ENCODE measurements at places on chromosomes 16 and 17. TPM values are rescaled to one million over a fixed set of nuclear protein-coding genes. Genes with fewer than 3 reads are reported as not detected.

Gene CDH1
- total RNA-seq, result not detected

Gene HAP1
- under 0.01 TPM for total RNA-seq

Gene KRTAP2-2
- total RNA-seq, result not detected

Gene NEURL4
- 17.9 TPM for total RNA-seq

Gene TSNAXIP1
- 0.32 TPM for total RNA-seq

Gene CIITA
- total RNA-seq, result 0.15 TPM

Gene KRTAP9-4
- not detected for total RNA-seq

Gene PSKH1
- 10.7 TPM for total RNA-seq

Gene GALNS
- 16.9 TPM for total RNA-seq

Gene CSF3
- 0.97 TPM for total RNA-seq

Gene KRT15
- total RNA-seq, result 0.65 TPM

Gene NOXO1
- not detected for total RNA-seq

Gene TRIM47
- 27.9 TPM for total RNA-seq

Gene CCL17
- total RNA-seq, result not detected

Gene DRC3
- total RNA-seq, result 0.97 TPM

Gene CRAMP1
- total RNA-seq, result 5.5 TPM

Gene SLC38A8
- total RNA-seq, result not detected

Gene NPIPB9
- 1.6 TPM for total RNA-seq

Gene CDH3
- not detected for total RNA-seq

Gene RNF222
- total RNA-seq, result not detected

Gene CNGB1
- total RNA-seq, result not detected

Gene OR1F1
- not detected for total RNA-seq

Gene DBNDD1
- total RNA-seq, result 10.5 TPM

Gene HSBP1
- 45.5 TPM for total RNA-seq

Gene CYB561
- 13.6 TPM for total RNA-seq

Gene TEKT5
- total RNA-seq, result not detected

Gene LITAFD
- total RNA-seq, result not detected

Gene SLC52A1
- total RNA-seq, result under 0.01 TPM

Gene SRL
- 0.15 TPM for total RNA-seq

Measured in epithelial cell of umbilical artery (primary cell).